ENCODE measurements at places on chromosomes 4 and X. TPM values are rescaled to one million over a fixed set of nuclear protein-coding genes. Genes with fewer than 3 reads are reported as not detected.

Gene SHROOM2
- 10.5 TPM for total RNA-seq

Gene PRRG3
- total RNA-seq, result 5.6 TPM

Gene NAP1L3
- total RNA-seq, result 7.8 TPM

Gene CXCL8
- total RNA-seq, result 1.1 TPM

Gene HSFX3
- not detected for total RNA-seq

Gene IL2RG
- 0.41 TPM for total RNA-seq

Gene TADA2B
- 21.2 TPM for total RNA-seq

Gene PPBP
- total RNA-seq, result not detected

Gene SSX7
- total RNA-seq, result not detected

Gene GLOD5
- total RNA-seq, result not detected

Gene MAGEB2
- not detected for total RNA-seq

Gene CCDC149
- total RNA-seq, result 13.2 TPM

Gene HTT
- total RNA-seq, result 89.4 TPM

Gene CLDN34
- total RNA-seq, result 0.42 TPM

DNA sequence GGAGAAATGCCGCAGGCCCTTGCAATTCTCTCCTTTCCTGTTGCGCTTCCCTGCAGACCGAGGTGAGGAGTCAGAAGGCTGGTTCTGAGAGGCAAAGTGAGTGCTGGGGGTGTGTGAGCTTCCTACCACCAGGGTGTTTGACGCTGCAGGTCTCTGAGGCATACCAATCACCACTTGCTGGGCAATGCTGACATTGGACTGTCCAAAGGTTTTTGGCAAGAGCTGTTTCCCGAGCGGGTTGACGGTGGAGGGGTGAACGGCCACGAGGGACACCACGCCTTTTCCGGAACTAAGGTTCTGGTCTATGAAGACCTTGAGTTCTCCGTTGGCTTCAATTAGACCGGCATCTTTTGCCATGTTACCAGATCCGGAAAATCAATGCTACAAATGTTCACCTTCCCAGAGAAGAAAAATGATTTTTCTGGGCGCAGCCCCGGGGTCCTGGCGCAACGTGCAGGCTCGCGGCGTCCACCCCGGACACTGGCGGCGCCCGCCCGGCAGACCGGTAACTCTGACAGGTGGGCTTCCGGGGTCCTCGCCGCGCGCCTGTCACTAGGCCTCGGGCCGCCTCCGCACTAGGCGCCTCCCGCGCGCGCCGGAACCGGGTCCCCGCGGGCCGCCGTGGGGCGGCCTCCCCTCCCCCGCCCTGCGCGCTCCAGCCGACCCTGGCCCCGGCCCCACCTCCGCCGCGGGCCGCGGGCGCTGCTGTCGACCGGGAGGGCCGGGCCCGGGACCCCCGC lies 44.9 kb upstream of the FAM47C start:
- H3K27ac ChIP-seq, result peak overlapping the region; percentile 88
- no peaks in the 10 kb centered on the region for H3K27me3 ChIP-seq
- DNase-seq, result no peak
- H3K4me3 ChIP-seq, result peak overlapping the region; percentile 73
- peaks cover 2% of the 10 kb centered on the region for H3K36me3 ChIP-seq
- peaks cover 6% of the 10 kb centered on the region for H3K4me1 ChIP-seq

- H3K27ac ChIP-seq, result no peak overlapping the region
- no peak overlapping the region for H3K4me3 ChIP-seq
- no peaks in the 10 kb centered on the region for H3K36me3 ChIP-seq
- no peak for DNase-seq
- H3K27me3 ChIP-seq, result no peaks in the 10 kb centered on the region
- peaks cover 1% of the 10 kb centered on the region for H3K4me1 ChIP-seq
Measured at GRCh38 chrX:70038515-70038914, 11.2 kb downstream of the AWAT2 start.

DNA sequence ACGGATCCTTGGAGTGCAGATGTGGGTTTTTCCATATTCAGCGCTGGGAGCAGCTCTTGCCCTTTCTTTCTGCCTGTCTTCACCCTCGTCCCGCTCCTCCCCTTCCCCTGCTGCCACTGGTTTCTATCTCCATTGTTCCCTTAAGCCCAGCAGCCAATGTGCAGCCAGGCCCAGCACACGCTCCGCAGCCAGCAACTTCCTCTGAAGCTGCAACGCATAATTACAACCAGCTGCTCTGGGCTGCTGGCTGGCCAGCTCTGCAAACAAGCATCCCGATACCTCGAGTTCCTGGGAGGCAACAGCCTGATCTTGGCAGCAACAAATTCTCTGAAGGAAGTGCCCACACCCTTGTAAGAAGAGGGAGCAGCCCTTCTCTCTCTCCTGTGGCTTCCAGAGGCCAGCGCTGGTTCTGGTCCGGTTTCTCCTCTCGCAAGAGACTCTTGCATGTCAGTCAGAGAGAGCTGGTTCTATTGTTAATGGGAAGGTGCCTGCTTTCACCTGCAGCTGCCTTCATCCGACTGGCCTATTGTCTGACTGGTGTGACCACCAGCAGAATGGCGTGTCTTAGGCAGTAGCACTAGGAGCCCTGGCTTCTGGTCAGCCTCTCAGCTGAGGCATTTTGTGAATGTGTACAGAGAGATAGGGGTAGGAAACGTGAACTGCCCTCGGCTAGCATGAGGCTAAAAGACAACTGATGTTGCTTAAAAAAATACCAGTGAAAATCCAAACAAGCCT lies 83.8 kb upstream of the MAML3 start:
- H3K27me3 ChIP-seq, result no peaks in the 10 kb centered on the region
- H3K27ac ChIP-seq, result peak overlapping the region; percentile 89
- H3K36me3 ChIP-seq, result no peaks in the 10 kb centered on the region
- no peak for DNase-seq
- peak overlapping the region; percentile 3 for H3K4me3 ChIP-seq
- H3K4me1 ChIP-seq, result peaks cover 33% of the 10 kb centered on the region

DNA sequence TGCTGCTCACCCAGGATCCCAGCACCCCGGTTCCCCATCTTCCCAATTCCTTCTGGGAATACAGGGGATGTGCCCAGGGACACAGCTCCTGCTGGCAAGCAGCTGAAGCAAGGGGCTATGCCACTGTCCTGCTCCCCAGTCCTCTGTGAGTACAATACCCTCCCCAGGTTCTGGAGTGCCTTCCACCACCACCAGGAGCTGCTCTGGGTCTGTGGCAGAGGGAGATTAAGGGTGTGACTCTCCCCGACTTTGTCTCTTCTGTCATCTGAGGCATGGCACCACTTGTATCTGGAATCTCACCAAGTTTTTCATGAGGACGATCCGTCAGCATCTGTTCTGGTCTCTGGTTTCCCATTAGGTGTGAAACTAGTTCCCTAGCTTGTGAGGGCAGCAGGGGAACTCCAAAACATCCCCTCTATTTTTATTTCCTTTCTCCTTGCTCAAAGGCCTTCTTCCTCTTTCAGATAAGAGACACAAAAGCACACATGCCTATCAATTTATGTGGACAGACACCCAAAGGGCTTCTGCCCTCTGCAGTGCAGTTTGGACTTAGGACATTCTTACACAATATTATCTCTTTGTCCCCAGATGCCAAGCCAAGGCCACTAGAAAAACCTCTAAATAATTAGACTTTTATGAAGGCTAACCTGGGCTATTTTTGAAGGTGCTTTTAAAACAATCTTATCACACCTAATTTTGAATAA lies 26.8 kb downstream of the MGST2 start:
- H3K36me3 ChIP-seq, result peaks cover 40% of the 10 kb centered on the region
- H3K27me3 ChIP-seq, result no peaks in the 10 kb centered on the region
- no peak for DNase-seq
- H3K4me1 ChIP-seq, result peaks cover 21% of the 10 kb centered on the region
- peak overlapping the region; percentile 19 for H3K27ac ChIP-seq

DNA sequence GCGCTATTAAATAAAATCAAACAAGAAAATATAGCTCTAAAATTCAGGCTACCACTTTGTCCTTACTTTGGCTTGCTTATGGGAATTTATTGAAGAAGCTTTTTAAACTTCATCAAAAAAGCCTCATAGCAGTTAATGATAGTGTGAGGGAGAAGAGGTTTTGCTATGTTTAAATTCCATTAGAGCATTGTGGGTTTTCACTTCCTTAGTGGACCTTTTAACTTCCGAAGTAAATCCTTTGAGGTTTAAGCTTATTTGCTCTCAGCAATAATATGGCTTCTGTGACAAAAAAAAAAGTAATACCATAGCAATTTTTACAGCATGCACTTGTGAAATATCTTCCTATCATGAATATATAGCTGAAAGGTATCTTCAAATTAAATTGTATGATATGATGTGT lies 120.2 kb upstream of the NDST4 start:
- H3K4me3 ChIP-seq, result no peak overlapping the region
- no peak for DNase-seq
- no peak overlapping the region for H3K27ac ChIP-seq
- no peaks in the 10 kb centered on the region for H3K27me3 ChIP-seq
- H3K36me3 ChIP-seq, result no peaks in the 10 kb centered on the region

- H3K4me1 ChIP-seq, result peaks cover 6% of the 10 kb centered on the region
- DNase-seq, result peak; percentile 60
- H3K36me3 ChIP-seq, result no peaks in the 10 kb centered on the region
- peaks cover 36% of the 10 kb centered on the region for H3K27me3 ChIP-seq
- peak overlapping the region; percentile 85 for H3K4me3 ChIP-seq
Measured at GRCh38 chr4:52051615-52052474, 741 bp downstream of the SPATA18 start.

GRCh38 chrX:10702031-10702430 lies 81.6 kb upstream of the MID1 start:
- H3K36me3 ChIP-seq, result peaks cover 2% of the 10 kb centered on the region
- H3K27me3 ChIP-seq, result no peaks in the 10 kb centered on the region
- no peaks in the 10 kb centered on the region for H3K4me1 ChIP-seq
- H3K4me3 ChIP-seq, result no peak overlapping the region

DNA sequence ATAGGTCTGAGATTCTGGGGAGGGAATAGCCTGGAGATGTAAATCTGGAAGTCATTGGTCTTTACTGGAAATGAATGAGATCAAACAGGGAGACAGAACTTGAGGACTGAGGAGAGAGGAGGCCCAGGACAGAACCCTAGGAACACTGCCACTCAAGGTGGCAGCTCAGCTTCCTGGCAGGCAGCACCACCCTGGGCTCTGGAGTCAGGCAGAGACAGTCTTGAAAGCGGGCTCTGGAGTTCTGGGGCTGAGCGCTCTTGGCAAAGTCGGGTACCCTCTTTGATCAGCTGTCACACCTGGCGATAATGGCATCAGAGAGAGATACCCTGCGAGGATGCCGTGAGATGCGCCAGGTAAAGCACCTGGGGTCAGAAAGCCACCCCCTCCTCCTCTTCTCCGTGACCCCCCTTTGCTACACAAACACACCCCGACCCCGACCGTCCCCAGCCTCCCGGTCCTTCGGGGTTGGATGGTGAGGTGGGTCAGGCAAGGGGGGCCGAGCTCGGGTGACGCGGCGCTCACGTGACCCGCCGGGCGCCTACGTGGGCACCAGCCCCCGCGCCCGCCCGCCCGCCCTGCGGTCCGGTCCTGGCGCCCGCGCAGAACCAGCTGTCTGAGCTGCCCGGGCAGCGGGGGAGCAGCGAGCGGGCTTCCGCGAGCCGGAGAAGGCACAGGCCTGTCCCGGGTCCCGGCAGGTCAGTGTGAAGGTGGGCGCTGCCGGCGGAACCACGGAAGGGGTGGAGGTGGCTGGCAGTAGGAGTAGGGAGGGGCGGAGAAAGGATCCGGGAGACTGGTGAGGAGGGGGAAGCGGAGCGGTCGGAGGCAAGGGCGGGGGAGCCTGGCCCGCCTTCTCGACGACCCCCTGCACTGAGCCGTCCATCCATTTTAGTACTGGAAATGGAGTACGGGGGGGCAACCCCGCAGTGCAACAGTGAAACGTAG lies at the start of gene TCEAL3:
Gene TCEAL3, plus strand, starts transcription at position 600 of the 942 bp plus-strand sequence. CDS start 1,102 bp downstream, outside the sequence.
- peak; percentile 30 for DNase-seq
- no peaks in the 10 kb centered on the region for H3K36me3 ChIP-seq
- H3K27ac ChIP-seq, result peak within 1 kb of the TSS; percentile 85
- H3K27me3 ChIP-seq, result peaks cover 5% of the 10 kb centered on the region

- H3K27me3 ChIP-seq, result no peaks in the 10 kb centered on the region
- H3K4me3 ChIP-seq, result no peak overlapping the region
- DNase-seq, result no peak
- H3K27ac ChIP-seq, result no peak overlapping the region
Measured at GRCh38 chr4:150308824-150309472, 230.7 kb downstream of the DCLK2 start.

DNA sequence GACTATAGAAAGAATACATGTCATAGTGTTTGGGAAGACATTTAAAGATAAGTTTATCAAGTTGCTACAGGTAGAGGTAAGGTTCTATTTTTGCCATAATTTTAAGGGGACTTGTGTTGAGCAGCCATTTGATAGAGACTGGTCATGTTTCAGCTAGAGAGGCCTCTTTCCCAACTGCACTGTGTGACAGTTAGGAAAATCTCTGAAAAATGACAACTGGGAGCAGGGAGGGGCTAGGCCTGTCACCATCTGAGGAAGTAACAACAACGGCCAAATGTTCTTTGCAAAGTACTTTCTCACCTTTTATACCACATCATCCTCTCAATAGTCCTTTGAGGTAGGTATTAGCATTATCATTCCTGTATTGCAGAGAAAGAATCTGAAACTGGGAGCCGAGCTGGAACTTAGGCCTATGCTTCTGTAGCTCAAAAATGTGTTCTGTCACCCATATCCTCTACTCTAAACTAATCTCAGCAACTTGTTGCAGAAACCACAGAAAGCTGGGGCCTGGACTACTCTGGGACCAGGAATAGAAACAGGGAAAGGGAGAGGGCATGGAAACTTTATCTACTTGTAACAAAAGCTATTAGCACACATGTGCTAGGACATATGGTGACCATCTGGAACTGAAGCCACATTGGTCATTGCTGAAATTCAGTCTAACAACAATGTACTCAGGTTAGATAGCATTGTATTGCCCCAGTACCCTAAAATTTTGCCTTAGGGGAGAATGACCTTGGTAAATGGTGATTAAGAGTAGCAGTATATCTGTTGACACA lies 198.9 kb downstream of the MID1IP1 start:
- H3K36me3 ChIP-seq, result no peaks in the 10 kb centered on the region
- DNase-seq, result no peak
- no peak overlapping the region for H3K4me3 ChIP-seq
- no peaks in the 10 kb centered on the region for H3K27me3 ChIP-seq

- no peak overlapping the region for H3K27ac ChIP-seq
- DNase-seq, result no peak
- no peaks in the 10 kb centered on the region for H3K36me3 ChIP-seq
- H3K27me3 ChIP-seq, result no peaks in the 10 kb centered on the region
- peaks cover 4% of the 10 kb centered on the region for H3K4me1 ChIP-seq
- H3K4me3 ChIP-seq, result no peak overlapping the region
Measured at GRCh38 chr4:36332782-36333131, 51.3 kb downstream of the DTHD1 start.

DNA sequence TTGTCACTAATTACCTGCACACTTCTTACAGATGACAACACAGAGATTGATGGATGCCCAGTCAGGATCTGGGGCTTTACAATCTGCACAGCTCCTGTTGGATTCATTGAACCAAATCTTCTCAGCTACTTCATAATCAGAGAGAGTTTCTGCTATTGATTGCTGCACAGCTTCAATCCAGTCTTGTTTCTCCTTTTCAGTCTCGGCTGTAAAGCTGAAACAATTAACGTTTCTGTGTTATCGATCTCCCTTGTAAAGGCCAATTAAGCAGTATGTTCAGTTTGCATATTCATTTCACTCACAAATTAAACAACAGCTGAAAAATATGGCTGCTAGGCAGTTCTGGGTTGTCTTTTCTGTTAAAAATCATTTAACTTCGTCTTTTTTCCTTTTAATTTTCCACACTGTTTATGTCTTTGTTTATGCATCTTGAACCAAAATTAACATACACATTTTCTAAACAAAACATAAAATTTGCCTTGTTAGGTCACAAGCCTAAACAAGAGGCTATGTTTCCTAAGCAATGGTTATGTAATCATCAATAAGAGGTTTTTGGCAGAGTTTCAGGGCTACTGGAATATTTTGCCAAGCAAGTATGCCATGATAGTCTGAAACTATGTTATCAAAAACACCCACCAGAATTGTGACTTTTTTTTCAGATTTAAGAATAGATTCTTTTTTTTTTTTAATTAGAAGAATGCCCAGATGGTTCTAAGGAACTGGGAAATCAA lies 79.2 kb downstream of the ARAP2 start:
- peaks cover 2% of the 10 kb centered on the region for H3K4me1 ChIP-seq
- no peak overlapping the region for H3K4me3 ChIP-seq
- no peak for DNase-seq
- no peaks in the 10 kb centered on the region for H3K27me3 ChIP-seq

All from progenitor cell of endocrine pancreas (in vitro differentiated cells).